ENCODE measurements at places on chromosomes 4 and X.

- no peak for DNase-seq
Measured at GRCh38 chrX:1597345-1598020, 6.1 kb downstream of the AKAP17A start.

- DNase-seq = no peak
Measured at GRCh38 chr4:144589512-144589911, 56.4 kb upstream of the HHIP start.

GRCh38 chrX:97968376-97969163 lies 1084.9 kb downstream of the RPA4 start:
- DNase-seq = no peak

DNA sequence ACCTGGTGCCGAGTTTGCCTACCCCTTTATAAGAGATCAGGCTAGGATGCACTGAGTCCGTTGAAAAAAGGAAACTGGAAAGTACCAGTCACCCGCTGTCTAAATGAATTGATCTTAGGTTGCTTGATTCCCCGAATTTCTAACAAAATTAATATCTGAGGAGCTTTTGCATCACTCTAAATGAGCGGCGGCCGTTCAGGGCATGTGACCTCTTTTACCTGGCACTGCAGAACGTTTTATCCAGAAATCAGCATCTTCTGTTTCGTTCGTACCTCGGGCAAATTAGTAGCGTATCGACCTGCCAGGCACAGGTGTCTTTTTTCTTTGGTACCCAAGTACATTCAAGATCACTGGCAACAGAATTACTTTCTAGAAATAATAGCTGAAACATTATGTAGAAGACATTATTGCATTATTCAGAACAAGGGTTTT lies 876 bp downstream of the KLHL2 start:
- DNase-seq = peak; percentile 23

- no peak for DNase-seq
Measured at GRCh38 chrX:105872941-105873340, 50.6 kb downstream of the NRK start.

DNA sequence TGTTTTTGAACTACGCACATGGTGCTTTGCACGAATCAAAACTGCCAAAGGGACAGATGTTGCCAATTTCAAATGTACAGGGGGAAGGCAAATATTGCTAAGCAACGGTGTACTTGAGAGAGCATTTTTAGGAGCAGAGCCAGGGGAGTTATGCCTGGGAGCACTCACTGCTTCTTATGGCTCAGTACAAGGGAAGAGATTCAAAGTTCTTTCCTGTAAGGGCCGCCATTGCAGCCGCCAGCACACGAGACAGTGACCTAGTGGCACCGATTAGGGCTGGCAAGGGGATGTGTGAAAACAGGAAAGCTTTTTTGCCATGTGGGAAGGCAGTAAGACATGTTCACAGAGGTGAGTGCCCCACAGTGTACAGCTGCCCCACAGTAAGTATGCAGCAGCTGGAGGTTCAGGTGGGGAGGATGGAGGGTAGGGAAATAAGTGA lies 133.8 kb downstream of the AFF1 start:
- DNase-seq = no peak

All from mesenchymal stem cell (in vitro differentiated cells and primary cell).